ENCODE measurements at places on chromosomes 6 and 20.

- DNase-seq = no peak
Observed at GRCh38 chr20:37317316-37317715, 27.9 kb downstream of the MANBAL start.

DNA sequence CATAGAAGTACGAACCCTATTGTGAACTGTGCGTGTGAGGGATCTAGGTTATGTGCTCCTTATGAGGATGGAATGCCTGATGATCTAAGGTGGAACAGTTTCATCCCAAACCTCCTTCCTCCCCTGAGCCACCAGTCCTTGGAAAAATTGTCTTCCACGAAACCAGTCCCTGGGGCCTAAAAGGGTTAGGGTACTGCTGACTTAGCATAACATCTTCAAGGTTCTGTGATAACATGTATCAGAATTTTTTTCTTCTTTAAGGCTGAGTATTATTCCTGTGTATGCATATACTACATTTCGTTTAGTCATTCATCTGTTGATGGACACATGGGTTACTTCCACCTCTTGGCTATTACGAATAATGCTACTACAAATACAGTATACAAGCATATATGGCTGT, 80.2 kb downstream of the TSHZ2 start:
- no peak for DNase-seq

GRCh38 chr6:3410385-3411360, 46.2 kb downstream of the SLC22A23 start:
- peak; percentile 51 for DNase-seq

- DNase-seq = no peak
Observed at GRCh38 chr6:127195833-127196232, 70.8 kb upstream of the RNF146 start.

DNA sequence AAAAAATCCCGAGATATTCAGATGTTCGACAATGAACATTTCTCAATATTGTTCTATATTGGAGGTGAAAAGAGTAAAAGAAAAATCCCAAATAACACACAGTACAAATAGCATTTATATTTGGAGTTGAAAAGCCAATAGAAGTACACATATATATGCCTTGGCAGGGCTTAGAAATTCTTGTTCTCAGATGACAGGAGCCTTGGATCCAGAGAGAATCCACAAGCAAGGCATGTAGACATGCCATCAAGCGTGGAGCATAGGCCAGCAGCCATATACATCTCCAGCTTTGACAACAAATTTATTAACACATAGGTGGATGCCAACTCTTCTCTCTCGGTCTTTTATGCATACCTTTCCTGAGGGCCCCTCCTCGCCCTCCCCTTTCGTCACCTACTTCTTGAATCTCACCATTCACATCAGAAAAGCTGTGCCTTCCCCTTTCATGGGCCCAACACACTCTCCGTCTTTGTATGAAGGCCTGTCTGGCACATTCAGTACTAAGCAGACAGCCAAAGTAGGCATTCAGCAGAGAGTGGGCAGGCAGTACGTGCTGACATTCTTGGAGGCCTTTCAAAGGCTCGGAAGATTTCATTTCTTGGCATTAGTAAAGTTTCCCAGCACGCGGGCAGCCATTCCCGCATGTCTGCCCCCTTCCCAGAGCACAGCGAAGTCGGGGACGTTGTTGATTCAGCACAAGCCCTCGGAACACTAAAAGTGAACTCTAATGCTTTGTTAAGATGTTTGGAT, 18.2 kb downstream of the NEDD9 start:
- DNase-seq = no peak

GRCh38 chr6:107753778-107754177, 70.3 kb downstream of the SCML4 start:
- DNase-seq = no peak

DNA sequence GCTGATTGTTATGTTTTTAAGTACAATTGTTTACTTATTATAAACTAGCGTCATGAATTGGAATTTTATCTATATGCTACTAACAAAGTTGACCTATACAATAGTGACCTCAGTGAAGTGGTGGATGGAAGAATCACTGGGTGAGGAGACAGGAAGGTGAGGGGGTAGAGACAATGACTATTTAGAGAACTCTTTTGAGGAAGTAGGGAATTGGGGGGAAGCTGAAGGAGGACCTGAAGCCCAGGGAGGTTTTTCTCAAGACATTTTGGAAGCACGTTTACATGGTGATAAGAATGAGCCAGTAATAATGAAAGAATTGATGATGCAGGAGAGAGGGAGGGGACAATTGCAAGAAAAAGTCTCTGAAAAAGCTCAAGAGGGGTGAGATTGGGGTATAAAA, 96.4 kb downstream of the RPS12 start:
- DNase-seq = no peak

GRCh38 chr6:87070741-87071140, 24.2 kb downstream of the CGA start:
- no peak for DNase-seq

DNA sequence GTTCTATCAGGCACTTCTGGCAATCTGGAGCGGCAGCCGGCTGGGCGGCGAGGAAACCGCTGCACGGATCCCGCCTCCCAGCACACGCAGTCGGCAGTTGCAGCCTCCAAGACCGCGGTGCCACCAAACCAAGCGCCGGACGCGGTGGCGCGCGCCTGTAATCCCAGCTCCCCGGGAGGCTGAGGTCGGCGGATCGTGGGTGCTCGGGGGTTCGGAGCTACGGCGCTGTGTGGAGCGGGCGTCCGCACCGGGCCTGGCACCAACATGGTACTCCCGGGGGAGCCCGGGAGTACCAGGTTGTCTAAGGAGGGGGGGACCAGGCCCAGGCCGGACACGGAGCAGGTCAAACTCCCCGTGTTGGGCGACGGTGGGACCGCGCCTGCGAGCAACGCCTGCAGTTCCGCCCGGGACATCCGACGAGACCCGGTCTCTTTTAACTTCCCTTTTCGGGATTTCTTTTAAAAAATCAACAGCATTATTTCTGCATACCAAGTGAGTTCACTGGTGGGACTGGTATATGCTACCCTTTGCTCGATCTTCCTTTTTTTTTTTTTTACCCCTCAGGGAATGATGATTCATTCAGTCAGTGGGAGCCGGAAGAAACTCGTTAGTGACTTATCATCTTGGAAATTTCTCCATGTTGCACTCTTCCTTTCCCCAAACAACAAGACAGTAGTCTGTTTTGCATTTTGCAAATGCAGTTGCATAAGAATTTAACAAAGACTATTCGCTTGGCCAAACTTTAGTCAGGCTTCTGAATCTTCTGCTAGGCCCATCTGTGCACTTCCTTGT, 27.6 kb downstream of the ZNF311 start:
- DNase-seq = no peak

- no peak for DNase-seq
Observed at GRCh38 chr6:4812068-4812467, 35.9 kb downstream of the CDYL start.

GRCh38 chr6:158771399-158772152, 47.6 kb downstream of the EZR start:
- DNase-seq = no peak

DNA sequence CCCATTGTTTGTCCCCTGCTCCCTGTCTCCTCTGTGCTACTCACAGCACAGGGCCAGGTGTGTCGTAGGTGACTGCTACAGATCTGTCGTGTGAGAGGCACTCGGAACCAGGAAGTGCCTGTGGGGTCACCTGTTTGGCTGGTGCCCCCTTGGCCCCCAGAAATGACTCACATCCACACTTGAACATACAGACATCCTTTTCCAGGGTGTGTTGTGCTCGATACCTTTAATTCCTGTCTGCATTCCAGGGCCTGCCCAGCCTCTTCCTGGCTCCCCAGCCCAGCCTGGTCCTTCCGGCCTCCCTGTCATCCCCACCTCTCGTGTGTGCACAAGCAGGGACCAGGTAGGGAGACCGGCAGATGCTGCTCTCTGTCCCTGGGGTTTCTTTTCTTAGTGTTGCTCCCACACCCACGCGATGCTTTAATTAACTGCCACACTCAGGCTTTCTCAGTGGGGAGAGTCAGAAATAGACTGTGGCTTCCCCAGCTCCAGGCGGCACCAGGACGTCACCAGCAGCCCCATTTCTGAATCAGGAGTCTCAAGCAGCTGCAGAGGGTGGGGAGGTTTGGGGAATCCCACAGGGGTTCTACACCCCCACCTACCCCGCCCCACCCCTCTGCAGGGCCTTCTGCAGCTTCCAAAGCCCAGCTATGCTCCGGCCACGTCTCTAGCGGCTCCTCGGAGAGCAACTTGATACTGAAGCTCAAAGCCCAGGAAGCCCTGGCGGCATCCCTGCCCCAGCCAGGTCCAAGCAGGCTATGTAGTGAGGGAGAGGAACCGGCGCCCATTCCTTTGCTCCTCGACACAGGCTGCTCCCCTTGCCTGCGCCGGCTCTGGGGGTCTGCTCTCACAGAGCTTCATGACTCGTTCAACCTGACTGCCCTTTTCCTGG, 102.2 kb downstream of the SYCP2 start:
- DNase-seq = no peak

DNA sequence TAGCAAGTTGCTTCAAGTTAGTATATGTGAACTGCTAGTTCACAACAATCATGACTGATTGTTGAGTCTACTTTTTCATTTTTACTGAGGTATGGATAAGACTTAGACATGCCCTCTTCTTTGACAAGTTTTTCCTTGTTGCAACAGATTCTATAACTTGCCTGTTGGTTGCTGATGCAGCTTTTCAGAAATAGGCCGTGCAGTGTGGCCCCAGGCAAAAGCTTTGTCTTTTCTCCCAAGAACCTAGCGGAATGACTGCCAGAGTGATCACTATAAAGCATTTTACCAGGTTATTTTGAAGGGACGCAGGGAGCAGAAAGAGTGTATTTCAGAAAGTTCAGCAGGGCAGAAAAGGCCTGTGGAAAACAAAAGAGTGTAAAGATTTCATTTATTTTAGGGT, 16.0 kb downstream of the HECA start:
- no peak for DNase-seq

DNA sequence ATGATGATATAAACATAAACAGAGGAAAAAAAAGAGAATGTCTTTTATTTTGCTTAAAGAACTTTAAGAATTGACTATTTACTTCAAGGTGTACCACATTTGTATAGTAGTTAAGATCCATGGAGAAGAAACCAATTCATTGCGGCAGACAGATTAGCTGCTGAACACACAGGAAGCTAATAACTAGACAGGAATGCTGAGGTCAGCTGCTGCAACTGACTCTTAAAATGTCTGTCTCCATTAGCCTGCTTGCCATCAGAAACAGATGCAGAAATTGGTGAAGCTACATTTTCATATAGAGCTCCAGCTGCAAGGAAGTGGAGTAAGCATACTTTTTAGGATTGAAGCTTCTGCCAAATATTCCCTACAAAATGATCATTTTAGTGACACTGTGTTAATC, 939.5 kb downstream of the EPHA7 start:
- no peak for DNase-seq

DNA sequence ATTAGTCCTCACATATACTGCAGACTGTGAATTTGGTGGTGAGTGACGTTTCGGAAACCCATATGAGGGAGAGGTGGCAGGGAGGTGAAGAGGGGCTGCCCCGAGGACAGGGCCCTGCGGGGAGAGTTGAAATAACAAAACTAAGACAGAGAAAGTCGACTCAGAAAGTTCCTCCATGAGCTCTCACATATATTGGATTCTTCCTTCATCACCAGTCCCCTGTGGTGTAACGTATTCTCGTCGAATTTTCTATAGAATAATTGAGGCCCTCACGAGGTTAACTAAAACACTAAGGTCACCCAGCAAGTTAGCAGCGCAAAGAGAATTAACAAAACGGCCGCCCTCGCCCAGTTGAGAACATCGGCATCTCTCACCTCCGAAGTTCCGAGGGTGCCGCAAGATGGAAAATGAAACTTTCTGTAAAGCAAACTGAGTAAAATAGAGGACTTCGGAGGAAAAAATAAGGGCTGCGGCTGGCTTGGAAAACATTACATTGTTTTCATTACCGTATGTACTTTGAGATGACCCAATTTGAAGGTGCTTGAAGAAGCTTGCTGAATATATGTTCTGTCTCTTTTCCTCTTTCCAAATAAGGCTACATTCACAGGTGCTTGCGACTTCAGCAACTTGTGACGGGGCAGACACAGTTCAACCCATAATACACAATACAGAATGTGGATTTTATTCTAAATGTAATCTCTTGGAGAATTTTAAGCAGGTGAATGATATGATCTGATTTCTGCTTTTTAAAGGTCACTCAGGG, 490.9 kb upstream of the JARID2 start:
- no peak for DNase-seq

DNA sequence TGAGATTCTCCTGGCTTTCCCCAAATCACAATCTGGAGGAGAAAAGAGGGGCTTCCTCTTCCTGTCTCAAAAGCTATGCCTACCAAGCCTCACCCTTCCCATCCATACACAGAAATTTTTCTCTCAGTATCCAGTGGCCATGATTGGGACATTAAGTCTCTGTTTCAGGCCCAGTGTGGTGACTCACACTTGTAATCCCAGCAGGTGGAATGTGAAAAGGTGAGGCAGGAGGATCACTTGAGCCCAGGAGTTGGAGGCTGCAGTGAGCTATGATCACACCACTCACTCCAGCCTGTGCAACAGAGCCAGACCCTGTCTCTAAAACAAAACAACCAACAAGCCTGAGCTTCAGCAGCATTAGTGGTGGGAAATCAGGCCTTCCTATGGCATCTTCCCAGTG, 210.0 kb downstream of the OGFRL1 start:
- DNase-seq = no peak

DNA sequence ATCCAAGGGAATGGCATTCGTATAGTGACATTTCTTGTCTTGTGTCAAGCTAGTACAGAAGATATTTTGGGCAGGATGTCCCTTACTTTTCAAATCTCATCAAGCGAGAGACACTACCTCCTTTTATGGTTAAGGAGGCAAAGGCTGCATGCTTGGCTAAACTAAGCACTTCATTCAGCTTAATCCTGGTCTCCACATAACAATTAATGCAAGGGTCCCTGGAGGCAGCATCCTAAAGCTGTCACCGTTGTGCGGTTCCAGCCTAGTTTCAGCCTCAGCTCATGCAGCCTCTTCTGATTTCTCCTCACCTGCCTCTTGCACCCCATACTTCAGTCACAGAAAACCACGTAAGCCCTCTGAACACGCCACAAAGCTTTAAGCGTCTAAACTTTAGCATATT, 67.1 kb upstream of the SLC22A23 start:
- DNase-seq = no peak

DNA sequence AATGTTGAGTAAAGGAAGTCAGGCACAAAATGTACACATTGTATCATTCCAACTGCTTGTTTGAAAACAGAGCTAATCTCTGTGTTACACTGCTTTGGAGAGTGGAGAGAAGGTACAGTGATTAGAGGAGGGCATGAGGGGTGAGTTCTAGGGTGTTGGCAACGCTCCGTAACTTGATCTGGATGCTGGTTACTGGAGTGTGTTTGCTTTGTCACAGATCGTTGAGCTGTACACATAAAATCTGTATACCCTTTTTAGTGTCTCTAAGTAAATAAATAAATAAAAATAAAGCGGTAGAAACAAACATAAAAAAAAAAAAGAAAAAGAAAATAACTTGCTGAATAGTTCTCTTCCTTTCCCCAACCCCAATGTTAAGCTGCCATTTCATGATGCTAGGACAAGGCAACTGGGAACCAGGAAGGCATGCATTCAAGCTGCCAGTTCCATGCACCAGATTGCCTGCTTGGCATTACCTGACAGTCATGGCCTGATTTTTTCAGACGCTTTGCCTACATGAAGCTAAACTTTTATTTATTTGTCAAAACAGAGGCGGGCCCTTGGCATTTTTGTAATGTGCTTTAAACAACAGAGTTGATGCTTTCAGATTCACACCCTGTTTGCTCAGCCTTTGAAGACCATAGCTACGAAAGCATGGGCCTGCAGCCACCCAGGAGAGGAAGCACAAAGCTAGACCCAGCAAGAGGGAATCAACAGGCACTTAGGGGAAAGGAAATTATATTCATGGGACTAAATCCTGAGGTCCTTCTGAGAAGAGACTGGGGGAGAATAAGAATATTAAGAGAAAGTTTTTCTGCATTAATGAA, 21.2 kb downstream of the TNFRSF21 start:
- no peak for DNase-seq

All from HCT116 (cell line).